ENCODE measurements at places on chromosomes 13 and 19.
A peak's percentile ranks its signal among the peaks of the same experiment; 100 is the strongest.

GRCh38 chr13:48072304-48072703 lies 22.6 kb downstream of the MED4 start:
- DNase-seq: no peak

- DNase-seq: no peak
Observed at GRCh38 chr19:51271067-51271466, 20.2 kb downstream of the SIGLECL1 start.

DNA sequence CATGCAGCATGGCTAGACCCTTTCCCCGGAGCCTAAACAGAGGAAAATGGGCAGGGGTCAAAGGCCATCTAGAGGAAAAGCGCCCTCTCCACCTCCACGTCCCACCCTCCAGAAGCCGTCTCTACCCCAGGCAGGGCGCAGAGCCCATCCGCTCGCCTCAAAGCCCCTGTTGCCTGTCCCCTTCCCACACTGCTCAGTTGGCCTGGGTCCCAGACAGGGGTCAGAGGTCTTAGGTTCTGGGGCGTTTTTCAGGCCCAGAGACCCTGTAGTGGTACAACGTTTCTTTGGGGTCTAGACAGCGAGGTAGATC lies 285 bp downstream of the TMEM143 start:
- DNase-seq: no peak

- no peak for DNase-seq
Observed at GRCh38 chr19:7986321-7987113, 18.9 kb downstream of the ELAVL1 start.

- no peak for DNase-seq
Observed at GRCh38 chr19:46489445-46490272, 6.0 kb downstream of the PNMA8B start.

- DNase-seq: no peak
Observed at GRCh38 chr19:47511681-47512080, 3.2 kb downstream of the NAPA start.

- DNase-seq: no peak
Observed at GRCh38 chr13:97394542-97394941, 39.4 kb upstream of the RAP2A start.

GRCh38 chr13:98912846-98913245 lies 65.0 kb downstream of the DOCK9 start:
- DNase-seq: no peak

DNA sequence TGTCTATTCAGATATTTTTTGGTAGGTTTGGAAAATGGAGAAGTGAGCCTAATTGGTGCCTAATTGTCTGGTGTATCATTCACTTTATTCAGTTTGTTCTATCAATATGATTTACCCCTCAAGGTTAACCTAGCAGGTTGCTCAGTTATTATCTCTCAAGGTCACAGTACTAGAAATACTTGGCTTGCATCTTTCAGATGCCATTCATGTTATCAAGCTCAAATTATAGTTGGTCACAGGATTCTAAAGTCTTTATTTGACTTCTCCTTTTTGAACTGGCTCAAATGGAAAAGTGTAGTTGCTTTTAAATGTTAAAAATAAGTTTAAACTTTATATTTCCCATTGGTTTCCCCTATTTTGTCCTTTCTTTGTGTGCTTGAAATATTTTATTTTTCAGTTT lies 2.6 kb downstream of the KCNRG start:
- DNase-seq: no peak

DNA sequence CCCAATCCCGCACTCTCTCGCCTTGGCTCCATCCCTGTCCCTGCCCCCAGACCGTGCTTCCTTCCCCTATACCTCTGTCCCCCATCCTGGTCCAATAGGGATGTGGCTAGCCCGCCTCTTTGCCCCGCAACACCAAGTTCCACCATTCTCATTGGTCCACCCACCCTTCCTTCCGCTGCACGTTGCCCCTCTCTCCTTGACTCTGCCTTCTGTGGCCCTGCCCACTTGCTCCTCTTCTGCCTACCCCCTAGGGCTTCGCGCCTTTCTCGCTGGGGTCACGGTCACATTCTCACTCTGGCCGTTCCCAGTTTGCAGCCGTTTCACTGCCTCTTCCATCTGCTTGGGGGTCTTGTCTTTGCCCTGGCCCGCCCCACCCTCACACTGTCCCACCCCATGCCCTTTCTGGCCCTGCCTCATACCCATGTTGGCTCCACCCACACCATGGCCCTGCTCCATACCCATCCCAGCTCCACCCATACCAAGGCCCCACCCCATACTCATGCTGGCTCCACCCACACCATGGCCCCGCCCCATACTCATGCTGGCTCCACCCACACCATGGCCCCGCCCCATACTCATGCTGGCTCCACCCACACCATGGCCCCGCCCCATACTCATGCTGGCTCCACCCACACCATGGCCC lies 4.5 kb upstream of the ARHGAP45 start:
- peak; percentile 74 for DNase-seq

GRCh38 chr13:23321535-23322241 lies 111.8 kb downstream of the SACS start:
- DNase-seq: no peak

DNA sequence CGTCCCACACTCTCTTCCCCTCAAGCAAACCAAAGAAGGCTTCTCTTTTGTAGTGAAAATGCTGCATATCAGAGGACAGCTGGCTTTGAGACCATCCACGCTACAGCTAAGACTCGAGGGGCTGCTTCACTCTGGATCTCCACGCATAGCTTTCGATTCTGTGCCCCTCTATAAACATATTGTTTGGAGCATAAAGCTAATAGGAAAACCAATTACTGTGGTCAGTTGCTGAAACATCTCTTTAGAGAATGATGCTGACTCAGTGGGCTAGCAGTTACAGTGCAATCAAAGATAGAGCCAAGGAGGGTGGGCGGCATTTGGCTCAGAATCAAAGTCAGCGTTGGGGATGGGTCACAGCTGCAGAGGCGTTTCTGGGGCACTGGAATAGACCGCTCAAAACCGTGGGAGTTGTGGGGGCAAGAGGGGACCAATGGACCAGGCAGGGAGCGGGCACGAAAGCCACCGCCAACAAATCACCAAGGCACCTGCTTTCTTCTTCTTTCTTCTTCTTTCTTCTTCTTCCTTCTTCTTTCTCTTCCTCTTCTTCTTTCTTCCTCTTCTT lies 76.7 kb downstream of the RASL11A start:
- no peak for DNase-seq

- no peak for DNase-seq
Observed at GRCh38 chr13:66410314-66410713, 819.8 kb downstream of the PCDH9 start.

DNA sequence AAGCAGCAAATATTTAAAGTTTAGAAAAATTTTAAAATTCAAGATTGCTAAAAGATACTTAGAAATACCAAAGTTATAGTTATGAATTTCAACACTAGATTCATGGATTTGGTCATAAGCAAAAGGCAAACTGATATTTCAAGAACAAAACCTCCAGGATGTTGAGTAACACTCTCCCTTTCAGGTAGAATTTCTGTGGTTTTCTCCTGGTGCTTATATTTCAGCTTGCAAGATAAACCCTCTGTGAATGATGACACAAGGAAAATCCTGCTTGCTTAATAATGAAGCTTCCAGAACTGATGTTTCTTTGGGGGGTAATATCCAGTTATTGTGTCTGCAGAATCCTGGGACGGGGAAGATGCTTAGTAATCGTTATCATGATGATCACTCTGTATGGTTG lies 320.3 kb upstream of the EDNRB start:
- no peak for DNase-seq

- no peak for DNase-seq
Observed at GRCh38 chr13:40758811-40759210, 12.2 kb downstream of the MRPS31 start.

DNA sequence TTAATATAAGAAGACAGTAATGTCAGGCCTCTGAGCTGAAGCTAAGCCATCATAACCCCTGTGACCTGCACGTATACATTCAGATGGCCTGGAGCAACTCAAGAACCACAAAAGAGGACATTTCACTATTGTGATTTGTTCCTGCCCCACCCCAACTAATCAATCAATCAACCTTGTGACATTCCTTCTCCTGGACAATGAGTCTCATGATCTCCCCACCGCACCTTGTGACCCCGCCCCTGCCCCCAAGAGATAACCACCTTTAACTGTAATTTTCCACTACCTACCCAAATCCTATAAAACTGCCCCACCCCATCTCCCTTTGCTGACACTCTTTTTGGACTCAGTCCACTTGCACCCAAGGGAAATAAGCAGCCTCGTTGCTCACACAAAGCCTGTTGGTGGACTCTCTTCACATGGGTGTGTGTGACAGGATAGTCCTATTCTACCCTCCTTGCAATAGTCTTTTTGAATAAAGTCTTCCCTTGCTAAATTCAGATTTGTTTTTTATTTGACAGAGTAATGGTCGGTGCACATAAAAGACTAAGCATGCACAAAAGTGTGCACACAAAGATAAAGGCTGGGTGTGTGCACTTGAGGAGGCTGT lies 14.0 kb downstream of the CD70 start:
- DNase-seq: no peak

DNA sequence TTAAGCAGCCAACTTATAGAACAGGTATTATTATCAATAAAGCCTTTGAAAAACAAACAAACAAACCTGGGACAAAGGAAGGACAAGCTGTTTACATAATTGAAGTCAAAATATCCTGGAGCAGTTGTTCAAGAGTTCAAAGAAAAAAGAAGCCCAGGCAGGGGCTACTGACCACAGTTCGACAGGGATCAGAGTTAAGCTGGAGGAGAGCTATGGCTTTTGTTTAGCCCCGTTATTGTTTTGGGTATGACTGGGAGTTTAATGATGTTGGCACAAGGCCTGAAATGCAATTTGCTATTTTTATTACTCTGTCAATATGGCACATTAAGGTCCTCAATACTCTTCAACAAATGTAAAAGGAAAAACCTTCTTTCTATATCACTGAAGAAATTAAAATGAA lies 624.4 kb upstream of the KLHL1 start:
- DNase-seq: no peak

DNA sequence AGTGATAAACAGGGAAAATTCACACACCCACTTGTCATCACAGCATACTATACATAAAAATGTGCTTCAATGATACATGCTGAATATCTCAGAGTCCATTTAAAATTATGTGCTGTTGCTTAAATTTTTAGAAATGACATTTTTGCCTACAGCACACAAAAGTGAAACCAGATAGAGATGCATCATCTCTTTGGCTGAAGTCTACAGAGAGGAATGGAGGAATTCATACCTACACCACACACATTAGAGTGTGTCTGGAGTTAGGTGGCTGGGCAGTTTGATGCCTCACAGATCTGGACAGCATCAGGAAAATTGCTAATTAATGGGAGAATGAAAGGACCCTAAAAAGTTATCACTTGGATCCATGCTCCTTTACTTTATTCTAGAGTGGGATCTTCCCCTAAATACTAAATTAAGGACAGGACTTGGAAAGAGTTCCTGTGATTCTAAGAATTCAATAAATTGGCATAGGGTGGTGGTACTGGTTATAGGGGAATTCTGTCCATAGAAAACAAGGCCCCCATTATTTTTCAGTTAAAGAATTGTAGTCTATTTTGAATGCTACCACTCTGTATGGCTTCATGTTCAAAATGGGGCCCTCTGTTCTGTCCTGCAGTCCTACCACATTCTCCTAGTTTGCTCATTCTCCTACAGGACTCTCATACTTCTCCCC lies 41.3 kb downstream of the RCBTB2 start:
- DNase-seq: no peak

DNA sequence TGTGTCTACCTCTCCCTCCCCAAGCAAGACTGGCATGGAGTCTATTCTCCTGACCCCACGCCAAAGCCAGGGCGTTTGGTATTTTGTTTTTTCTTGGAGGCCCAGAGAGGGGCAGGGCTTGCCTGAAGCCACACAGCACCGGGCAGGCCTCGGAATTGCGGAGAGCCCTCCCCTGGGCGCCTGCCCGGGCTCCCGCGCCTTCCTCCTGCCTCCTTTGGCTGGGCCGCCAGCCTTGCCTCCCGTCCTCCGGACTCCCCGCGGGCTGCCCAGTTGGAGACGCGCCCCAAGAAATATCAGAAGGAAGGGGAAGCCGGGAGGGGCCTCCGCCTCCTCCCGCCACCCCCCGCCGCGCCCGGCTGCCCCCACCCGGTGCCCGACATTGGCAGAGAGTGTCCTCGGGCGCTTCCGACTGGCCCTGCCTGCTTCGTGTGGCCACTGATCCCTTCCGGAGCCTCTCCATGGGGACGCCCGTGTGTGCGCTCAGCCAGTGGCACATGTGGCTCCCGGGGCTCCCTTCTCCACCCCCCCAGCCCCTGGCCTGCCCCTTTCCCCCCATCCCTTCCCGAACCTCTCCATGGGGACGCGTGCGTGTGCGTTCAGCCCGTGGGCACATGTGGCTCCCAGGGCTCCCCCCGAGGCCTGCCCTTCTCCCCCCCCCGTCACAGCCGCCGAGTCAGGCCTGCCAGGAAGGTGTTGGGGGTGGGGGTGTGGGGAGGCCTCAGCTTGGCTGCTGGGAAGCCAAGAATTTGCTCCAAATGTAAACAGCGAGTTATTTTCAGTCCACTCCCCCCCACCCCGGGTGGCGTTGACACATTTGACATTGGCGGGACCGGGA lies 37.3 kb downstream of the NFIC start:
- no peak for DNase-seq

GRCh38 chr19:49744946-49745381 lies 18.1 kb downstream of the TSKS start:
- no peak for DNase-seq

DNA sequence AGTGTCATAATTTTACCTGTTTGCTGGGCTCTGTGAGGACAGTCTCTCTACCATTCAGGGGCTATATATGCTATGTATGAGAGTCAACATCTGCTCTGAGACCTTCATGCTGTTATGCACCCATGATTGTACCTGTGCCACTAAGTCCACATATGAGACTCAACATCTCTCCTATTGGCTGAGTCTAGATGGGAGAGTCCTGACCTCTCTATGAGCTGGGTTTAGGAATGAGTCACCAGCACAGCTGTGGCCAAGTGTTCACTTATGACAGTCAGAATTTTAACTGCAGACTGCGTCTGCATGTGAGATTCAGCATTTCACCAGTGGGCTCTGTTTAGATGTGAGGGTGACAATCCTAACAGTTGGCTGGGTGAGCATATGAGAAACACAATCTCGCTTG lies 49.5 kb downstream of the ZNF729 start:
- no peak for DNase-seq

DNA sequence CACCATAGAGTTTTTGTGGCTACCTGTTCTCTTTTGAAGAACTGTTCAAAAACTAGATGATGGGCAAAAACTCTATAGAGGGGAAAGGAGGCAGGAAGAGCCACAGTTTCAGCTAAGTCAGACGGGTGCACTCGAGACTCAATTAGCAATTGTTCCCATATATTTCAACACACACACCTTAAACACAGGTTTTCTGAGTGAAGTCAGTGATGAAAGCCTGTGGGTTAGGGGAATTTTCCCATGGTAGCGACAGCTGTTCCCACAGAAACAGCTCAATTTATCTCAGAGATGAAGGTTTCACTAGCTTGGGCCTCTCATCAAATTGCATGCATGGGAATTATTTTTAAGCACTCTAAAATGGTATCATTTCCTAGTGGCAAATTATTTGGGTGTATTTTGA lies 143.4 kb downstream of the ZIC5 start:
- DNase-seq: no peak

DNA sequence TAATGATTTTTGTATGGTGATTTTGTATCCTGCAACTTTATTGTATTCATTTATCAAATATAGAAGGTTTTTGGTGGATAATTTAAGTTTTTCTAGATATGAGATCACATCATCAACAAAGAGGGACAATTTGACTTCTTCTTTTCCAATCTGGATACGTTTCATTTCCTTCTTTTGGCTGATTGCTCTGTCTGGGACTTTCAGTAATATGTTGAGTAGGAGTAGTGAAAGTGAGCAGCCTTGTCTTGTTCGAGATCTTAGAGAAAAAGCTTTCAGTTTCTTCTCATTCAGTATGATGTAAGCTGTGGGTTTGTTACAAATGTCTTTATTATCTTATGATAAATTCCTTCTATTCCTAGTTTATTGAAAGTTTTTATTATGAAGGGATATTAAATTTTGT lies 352.0 kb upstream of the DACH1 start:
- no peak for DNase-seq

All from HEK293T (cell line).